ENCODE measurements at places on chromosomes 16 and 17. TPM values are rescaled to one million over a fixed set of nuclear protein-coding genes. Genes with fewer than 3 reads are reported as not detected.

DNA sequence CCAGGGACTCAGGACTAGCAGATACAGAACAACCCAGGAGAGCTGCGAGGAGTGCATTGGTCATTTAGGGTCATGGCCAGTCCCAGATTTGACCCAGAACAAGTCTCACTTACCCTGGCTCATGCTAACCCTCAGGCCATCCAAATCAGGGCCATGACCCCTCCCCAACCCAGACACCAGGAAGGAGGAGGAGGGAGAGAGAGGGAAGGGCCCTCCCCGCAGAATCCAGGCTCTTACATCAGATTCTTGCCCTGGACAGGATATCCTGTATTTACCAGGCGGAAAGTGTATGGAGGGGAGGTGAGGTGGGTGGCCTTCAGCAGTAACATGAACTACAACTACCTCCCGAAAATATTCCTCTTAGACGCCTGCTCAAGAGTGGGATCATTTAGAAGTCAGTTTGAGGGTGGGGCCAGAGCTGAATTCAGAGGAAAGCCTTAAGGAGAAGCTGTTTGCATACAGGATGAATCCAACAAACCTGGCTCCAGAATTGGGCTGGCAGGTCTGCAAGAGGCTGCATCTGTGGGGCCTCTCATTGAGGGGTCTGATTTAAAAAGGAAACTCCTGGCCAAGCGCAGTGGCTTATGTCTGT is 2.1 kb downstream of the VAT1 start:
- DNase-seq = no peak

The KIF1C gene
- total RNA-seq = 152 TPM

DNA sequence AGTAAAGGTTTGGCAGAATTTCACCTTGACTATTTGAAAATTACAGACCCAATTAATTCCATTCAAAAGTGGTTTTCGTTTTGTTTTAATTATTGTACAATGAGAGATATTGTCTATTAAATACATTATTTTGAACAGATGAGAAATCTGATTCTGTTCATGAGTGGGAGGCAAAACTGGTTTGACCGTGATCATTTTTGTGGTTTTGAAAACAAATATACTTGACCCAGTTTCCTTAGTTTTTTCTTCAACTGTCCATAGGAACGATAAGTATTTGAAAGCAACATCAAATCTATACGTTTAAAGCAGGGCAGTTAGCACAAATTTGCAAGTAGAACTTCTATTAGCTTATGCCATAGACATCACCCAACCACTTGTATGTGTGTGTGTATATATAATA is 72.6 kb downstream of the CDK12 start:
- DNase-seq = no peak

The CDR2L gene
- 29.8 TPM for total RNA-seq

- DNase-seq = no peak
Observed at GRCh38 chr16:12951392-12951791, 50.0 kb downstream of the SHISA9 start.

- DNase-seq = no peak
Observed at GRCh38 chr16:66335704-66336329, 30.7 kb upstream of the CDH5 start.

The CDRT4 gene
- 22.2 TPM for total RNA-seq
